ENCODE measurements at places on chromosomes 6 and 20.
A peak's percentile ranks its signal among the peaks of the same experiment; 100 is the strongest.

DNA sequence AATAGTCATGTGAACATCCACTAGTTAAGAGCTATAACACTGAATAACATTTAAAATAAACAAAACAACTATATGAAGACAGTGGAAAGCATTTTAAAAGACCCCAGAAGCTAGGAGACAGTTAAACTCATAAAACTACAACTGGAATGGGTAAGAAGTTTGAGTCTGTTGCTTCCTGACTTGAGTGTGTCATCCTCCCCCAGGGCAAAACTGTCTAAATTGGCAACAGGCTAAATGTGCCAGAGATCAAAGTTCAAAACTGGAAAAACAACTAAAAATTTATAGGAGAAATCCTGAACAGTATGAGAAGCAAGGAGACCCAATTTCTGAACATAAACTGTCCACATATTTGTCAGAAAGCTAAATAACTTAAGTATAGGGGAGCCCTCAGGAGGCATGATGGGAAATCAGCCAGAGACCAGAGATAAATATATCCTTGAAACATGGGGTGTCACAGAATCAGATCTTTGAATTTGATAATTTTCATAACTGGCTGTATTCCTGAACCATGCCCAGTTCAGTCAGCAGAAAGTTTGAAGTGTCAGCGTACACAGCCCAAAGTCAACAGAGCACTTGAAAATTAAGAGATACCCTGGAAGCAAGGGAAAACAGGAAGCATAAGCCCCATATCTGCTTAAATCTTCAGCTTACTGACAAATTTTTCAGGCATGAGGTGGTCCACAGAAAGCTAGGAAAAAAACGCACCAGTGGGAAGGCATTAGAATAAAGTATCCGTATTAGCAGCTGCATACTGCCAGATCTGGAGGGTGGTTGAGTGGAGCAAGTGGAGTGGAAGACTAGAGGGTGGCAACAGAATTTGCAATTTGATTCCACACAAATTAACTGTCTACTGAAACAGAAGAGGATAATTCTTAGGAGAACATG is 516.1 kb upstream of the MAN1A1 start:
- DNase-seq = no peak

DNA sequence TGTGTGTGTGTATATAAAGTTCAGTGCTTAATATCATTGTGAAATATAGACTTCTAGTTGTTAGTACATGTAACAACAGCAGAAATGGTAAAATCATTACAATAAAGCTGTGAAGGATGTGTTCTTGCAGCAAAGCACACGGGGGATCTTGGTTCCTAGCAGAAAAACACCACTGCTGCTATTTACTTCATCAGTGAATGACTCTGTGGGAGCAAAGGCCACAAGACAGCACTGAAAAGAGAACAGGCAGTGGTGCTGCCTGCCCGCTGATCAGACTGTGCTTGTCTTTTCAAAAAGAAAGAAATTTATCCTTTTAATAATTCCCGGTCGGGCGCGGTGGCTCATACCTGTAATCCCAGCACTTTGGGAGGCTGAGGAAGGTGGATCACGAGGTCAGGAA is 689.9 kb upstream of the CITED2 start:
- no peak for DNase-seq

GRCh38 chr6:159169193-159169555 is at the start of gene FNDC1:
FNDC1 (plus strand) TSS chr6:159169400; CDS start chr6:159169597, 197 bp downstream.
- DNase-seq = peak; percentile 78

DNA sequence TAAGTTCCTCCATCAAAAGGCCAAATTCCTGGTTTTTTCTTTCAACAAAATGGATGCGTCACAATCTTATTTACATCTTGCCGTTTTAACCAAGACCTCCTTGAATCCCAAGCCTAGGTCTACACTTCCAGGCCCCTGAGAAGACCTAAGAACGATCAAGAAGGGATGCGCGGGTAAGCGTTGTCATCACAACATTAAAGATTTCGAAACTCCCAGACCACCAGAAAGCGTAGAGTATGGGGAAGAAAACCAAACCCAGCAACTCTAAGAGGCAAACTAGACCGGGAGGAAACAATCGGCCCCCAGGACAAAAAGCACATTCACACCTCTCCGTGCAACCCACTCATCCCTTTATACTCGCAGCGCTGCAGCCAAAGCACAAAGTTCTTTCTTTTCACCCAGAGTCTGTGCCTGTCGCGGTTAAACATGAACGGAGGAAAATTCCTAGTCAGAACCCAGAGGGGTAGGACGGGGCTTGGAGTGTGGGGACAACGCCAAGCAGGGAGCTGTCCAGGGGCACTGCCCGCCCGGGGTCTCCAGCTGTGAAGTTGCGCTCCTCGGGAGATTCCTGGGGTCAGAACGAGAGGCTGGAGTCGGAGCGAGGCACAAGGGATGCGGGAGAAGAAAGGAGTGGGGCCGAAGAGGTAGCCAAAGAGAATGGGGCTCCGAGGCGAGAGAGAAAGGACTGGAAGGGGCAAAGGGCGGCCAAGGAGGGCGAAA is 725 bp downstream of the OSER1 start:
- no peak for DNase-seq

- no peak for DNase-seq
These were observed 52.6 kb upstream of the SLC22A1 start for GRCh38 chr6:160069050-160069454.

DNA sequence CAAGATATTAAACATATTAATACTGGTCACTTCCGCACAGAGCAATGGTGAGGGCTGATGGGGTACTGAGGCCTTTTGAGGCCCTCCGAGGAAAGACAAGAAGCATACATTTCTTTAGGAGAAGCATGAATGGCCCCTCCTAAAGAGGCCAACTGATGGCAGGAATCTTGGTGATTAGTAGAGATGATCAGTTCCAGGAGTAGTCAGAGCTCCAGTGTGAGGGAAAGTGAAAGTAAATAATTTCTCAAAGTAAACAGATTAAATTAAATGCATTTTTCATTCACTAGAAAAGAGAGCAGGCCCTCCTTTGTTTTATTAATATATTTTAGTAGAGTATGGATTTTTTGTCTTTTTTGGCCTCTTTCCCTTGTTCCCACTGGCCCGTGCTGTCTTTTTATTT is 38.2 kb downstream of the NOX3 start:
- DNase-seq = no peak

- DNase-seq = no peak
These were observed 18.0 kb upstream of the TAF8 start for GRCh38 chr6:42032366-42032765.

- DNase-seq = no peak
These were observed 279.5 kb downstream of the LRFN2 start for GRCh38 chr6:40307712-40308111.

- DNase-seq = no peak
These were observed 128.2 kb upstream of the AFDN start for GRCh38 chr6:167698540-167698939.

DNA sequence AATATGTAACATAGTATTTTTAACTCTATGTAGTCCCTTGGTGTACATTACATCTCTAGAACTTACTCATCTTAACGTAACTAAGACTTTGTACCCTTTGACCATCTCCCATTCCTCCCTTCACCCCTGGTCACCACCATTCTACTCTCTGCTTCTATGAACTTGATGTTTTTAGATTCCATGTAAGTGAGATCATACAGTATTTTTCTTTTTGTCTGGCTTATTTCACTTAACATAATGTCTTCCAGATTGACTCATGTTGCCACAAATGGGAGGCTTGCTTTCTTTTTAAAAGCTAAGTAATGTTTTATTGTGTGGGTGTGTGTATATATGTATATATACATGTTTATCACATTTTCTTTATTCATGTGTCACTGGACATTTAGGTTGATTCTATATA is 55.8 kb downstream of the TMEM200A start:
- DNase-seq = no peak

GRCh38 chr6:166202321-166202733 is 34.7 kb upstream of the TBXT start:
- DNase-seq = peak; percentile 47

DNA sequence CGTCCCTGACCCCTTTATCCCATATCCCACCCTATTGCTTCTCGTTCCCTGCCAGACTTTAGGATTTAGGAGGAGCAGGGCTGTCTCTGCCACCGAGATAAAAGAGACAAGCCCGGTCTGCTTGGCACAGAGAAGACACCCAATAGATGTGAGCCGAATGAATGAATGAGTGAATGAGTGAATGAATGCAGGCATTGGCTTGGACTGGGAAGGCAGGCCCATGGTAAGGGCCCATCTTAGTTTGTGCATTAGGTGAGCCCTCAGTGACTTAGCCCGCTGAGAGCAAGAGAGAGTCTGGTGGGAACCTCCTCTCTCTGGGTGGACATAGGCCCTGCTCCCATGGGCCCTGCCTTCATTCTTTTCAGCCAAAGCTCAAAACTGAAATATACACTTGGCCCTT is 879 bp upstream of the BPIFB6 start:
- DNase-seq = no peak

DNA sequence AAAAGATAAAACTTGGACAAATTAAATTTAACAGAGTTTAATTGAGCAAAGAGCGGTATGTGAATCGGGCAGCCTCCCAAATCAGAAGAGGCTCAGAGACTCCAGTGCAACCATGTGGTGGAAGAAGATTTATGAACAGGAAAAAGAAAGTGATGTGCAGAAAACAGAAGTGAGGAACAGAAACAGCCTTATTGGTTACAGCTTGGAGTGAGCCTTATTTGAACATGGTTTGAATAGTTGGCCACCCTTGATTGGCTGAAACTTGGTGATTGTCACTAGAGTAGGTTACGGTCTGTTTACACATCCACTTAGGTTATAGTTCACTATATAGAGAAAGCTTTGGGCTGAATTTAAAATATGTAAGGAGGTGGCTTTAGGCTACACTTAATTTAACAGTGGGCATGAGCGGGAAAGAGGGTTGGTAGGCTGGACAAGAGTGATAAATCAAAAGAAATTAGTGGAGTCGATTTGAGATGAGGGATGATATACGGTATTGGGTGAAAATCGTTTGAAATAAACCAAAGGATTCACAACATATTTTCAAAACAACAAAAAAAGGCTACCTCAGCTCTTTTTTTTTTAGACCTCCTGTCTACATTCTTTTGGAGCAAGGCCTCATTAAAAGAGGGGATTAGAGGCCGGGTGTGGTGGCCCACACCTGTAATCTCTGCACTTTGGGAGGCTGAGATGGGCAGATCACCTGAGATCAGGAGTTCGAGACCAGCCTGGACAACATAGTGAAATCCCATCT is 84.3 kb upstream of the PREP start:
- no peak for DNase-seq

- DNase-seq = no peak
These were observed 339.6 kb upstream of the CITED2 start for GRCh38 chr6:139713900-139714506.

GRCh38 chr6:119501798-119502483 is 152.4 kb upstream of the MAN1A1 start:
- DNase-seq = no peak

GRCh38 chr20:57999465-58000111 is 228.9 kb downstream of the ANKRD60 start:
- DNase-seq = peak; percentile 57

GRCh38 chr20:6637160-6637579 is 130.3 kb upstream of the BMP2 start:
- no peak for DNase-seq

DNA sequence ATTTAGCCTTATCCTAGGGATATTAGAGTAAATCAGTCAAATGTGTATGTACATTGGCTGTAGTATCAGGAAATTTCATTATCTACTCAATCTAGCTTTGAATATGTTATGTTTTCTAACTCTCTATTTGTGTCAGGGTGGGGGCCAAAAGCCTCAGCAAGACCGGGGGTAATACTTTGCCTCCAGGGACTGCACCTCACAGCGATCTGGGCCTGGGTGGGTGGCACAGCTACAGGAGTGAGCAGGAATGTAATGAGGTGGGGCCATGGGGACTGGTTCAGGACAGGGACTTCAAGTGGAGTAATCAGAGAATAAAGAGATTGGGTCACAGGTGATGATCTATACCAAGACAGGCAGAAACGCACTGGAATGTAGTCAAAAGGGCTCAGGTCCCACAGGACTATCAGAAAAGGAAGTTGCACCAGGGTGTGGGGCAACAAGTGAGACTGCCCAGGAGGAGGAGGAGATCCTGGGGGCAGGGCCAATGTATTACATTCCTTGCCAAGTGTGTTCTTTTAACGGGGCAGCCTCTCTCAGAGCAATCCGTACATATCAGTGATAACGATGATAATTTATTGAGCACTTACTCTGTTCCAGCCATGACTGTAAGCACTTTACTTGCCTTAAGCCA is 54.0 kb downstream of the PIGU start:
- no peak for DNase-seq

DNA sequence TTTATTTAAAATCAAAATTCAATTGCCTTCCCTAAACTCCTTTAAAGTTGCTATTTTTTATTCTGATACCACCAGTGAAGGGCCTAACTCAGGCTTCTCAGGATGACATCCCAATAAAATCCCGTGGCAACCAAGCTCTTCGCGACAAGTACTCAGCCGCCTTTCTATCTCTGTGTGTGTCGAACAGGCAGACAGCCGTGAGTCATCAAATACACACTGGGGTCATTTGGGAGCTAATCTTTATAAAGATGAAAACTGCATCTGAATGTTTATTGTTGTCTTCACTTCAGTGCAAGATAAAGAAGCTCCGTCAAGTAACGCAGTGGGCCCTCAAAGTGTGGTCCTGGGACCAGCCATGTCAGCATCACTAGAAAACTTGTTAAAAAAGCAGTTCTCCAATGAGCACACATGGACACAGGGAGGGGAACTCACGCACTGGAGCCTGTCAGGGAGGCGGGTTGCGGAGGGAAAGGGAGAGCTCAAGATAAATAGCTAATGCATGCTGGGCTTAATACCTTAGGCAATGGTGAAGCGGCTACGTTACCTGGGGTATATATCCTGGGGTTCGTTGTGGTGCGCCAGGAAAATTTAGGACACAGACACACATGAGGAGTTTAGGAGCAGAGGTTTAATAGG is 119.3 kb downstream of the RNF144B start:
- no peak for DNase-seq

DNA sequence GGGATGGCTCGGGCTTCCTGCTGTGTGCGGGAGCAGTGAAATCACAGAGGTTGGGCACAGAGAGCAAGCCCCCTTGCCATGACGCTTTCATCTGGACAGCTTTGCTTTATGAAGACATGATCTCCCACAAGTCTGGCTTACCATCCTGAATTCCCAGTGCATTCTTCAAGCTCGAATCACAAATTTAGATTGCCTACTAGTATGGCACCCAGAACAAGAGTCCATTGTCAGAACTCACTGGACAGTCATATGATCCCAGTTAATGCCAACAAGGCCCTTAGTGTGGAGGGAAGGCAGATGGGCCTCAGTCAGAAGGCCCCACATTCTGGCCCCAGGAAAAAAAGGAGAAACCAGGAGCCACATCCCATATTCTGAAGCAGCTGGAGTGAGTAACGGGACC is 147.3 kb upstream of the FOXQ1 start:
- no peak for DNase-seq
